Amniotic epithelial cell (primary cell): ENCODE measurements at places on chromosomes 6 and 20.

DNA sequence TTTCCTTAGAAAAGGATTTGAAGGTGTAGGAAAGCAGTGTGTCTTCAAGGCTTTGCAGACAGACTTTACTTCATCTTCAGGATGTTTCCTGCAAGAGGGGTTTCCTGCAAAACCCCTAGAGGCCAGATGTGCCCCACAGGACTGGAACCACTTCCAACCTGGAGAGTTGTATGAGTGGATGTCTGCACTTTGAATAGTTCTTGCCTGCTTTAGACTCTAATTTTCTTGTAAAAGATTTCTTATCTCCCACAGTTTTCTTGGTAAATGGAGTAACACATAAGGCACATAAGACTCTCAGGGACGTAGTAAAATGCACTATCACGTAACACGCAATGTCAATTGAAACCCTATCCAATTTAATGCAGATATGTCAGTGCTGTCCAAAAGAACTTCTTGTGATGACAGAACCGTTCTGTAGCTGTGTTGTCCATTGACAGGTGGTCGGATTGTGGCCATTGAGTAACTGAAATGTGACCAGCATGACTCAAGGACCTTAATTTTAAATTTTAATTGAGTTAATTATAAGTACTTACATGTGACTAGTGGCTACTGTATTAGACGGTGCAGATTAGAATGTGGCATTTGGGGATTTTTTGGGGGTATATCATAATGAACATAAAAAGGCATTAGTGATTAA lies 118.7 kb downstream of the JARID2 start:
- DNase-seq: no peak

DNA sequence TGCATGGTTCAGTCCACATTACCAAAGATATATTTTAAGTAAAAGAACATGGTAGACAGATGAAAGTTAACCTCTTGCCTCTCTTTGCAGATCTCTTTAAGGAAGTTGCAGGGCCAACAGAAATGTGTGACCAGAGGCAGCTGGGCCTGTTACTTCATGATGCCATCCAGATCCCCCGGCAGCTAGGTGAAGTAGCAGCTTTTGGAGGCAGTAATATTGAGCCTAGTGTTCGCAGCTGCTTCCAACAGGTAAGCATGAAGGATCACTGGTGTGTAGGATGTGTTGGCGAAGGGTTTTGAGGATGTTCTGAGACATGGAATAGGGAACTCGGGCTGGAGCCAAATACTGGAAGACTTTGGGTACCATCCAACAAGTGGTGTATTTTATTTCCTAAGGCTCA lies 508.6 kb downstream of the UTRN start:
- DNase-seq: no peak

DNA sequence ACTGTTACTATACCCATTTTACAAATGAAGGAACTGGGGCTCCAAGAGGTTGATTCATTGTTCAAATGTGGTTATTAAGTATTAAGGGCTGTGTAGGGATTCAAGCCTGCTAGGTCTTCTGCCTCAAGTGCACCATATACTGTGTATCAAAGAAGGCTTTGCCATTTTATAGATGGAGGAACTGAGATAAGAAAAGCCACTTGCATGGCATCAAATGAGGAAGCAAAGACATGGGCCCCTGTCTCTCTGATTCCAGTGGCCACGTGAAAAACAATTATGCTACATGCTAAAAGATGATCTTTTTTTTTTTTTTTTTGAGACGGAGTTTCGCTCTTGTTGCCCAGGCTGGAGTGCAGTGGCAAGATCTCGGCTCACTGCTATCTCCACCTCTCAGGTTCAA lies 67.0 kb downstream of the TMEM200A start:
- no peak for DNase-seq

- no peak for DNase-seq
Measured at GRCh38 chr6:159729598-159730331, 2.5 kb downstream of the WTAP start.

- no peak for DNase-seq
Measured at GRCh38 chr20:59400708-59401107, 100.3 kb downstream of the EDN3 start.

DNA sequence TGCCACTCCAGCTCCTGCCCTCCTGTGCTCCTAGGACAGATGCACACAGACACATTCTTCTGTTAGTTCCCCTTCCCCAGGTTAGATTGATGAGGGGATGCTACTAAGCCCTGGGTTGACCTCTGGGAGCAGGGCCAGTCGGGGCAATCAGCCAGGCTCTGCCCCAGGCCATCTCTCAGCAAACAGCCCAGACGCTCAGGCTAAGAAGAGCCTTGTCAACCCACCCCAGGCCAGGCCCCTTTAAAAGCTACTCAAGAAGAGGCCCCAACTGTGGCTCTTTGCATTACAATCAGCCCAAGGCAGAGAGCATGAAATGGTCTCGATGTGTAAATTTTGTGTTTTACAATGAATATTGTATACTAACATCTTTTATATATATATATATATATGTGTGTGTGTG lies 107.4 kb downstream of the TFAP2A start:
- no peak for DNase-seq

GRCh38 chr6:159075506-159076228 lies 30.9 kb upstream of the TAGAP start:
- DNase-seq: no peak

GRCh38 chr6:16183187-16183664 lies 54.3 kb downstream of the MYLIP start:
- DNase-seq: peak; percentile 59

- peak; percentile 89 for DNase-seq
Measured at GRCh38 chr6:113813142-113813541, 44.0 kb upstream of the MARCKS start.

GRCh38 chr6:145368075-145368474 lies 367.2 kb downstream of the EPM2A start:
- DNase-seq: no peak

DNA sequence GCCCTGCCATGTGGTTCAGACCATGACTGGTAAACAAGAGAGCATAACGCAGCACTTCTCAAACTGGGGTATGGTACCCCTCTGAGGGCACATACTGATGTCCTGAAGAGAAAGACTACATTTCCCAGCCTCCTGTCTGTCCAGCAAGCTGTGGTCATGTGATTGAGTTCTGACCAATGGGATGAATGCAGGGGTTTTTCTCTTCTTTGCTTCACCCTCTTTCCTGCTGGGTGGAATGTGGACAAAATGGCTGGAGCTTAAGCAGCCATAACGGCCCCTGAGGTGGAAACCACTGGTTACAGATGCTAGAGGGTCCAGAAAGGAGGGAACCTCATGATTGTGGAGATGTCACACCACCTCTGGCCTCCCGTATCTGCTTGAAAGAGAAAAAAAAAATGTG lies 19.4 kb upstream of the KCNB1 start:
- peak; percentile 34 for DNase-seq

DNA sequence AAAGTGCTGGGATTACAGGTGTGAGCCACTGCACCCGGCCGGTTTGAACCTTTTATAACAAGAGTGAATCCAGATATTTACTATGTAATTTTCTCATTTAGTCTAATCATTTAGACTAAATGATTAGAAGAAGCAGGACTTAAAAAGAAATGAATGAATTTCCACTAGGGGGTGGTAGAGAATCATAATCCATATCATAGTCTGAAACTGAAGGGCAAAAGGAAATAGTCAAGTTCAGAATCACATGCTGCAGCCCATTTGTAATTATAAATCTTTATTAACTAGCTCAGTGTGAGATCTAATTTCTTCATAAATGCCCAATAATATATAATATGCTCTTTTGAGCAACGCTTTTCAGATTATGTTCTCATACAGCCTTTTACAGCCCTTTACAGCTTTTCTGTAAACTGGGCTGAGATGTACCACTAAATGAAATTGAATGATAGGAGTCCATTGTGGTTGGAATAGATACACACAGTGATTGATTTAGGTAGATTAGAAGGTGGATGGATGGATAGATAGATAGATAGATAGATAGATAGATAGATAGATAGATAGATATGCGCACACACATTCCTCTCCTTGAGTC lies 31.8 kb downstream of the PSMB9 start:
- peak; percentile 73 for DNase-seq

DNA sequence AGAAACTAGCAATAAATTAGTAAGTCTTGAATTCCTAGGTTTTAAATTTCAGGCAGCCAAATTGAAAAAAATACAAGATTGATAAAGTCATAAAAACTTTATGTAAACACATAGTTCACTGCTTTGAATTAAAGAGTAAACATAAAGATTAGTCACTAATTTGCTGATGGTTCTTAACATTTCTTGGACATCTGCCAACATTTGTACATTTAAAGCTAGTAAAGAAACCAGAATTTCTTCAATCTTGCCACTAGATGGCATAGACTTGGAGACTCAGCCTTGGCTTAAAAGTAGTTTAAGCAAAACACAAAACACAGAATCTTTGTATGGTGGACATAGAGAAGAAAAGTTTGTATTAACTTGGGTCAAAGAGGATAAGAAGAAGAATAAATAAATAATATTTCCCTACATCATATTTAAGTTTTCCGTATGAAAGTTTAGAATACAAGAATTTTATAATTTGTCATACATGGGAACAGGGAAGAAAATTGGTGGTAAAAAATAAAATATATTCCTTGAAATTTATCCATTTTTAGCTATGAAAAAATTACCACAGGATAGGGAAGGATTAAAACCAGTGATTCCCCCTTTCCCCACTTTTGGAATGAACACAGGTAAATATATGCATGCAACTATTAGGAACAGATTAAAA lies 41.7 kb upstream of the FAM135A start:
- DNase-seq: peak; percentile 76

- DNase-seq: peak; percentile 16
Measured at GRCh38 chr6:21123507-21124436, 469.8 kb upstream of the SOX4 start.

- peak; percentile 86 for DNase-seq
Measured at GRCh38 chr6:109241199-109241598, 141.1 kb downstream of the CD164 start.

DNA sequence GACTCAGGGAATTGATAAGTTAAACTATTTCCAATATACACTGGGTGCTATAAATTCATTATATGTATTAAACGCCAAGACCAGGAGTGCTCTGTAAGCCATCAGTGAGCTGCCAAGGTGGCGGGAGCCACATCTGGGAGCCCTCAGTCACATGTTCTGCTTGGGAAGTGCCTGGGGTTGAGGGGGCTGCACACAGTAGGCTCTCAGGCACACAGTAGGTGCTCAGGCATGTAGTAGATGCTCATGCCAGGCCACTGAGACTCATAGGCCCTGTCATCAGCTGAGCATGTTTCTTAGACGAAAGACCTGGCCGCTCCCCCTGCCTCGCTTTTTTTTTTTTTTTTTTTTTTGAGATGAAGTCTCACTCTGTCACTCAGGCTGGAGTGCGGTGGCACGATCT lies 83.3 kb upstream of the BHLHE23 start:
- no peak for DNase-seq

DNA sequence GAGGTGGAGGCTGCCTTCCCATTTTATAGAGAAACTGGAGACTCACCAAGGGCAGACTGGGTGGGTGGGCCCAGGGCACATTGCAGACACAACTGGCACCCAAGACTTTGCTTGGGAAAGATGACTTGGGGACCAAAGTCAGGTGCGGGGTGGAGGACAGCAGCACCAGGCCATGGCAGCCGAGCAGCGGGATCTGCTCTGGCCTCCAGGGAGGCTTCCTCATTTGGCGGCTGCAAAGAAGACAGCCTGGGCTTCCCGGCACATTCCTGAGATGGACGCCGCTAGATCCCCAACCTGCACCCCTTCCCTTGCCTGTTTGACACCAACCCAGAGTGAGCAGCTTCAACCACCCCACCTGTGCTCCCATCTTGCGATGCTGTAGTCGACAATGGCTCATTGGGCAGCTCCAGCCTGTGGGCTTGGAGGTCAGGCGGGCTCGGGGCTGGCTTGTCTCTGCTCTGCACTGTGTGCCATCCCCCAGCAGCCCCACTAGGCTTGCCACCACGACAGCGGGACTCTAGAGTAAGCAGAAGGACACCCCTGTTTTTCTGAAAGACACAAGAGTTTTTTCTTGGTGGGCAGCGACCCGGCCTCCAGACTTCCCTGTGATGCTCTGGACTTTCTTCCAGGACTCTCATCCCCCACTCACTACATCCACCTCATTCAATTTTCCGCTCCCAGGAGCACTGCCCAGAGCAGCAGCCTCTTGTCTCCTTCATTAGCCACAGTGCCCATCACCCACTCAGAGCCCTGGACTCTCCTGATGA lies 184.9 kb upstream of the CST7 start:
- no peak for DNase-seq

DNA sequence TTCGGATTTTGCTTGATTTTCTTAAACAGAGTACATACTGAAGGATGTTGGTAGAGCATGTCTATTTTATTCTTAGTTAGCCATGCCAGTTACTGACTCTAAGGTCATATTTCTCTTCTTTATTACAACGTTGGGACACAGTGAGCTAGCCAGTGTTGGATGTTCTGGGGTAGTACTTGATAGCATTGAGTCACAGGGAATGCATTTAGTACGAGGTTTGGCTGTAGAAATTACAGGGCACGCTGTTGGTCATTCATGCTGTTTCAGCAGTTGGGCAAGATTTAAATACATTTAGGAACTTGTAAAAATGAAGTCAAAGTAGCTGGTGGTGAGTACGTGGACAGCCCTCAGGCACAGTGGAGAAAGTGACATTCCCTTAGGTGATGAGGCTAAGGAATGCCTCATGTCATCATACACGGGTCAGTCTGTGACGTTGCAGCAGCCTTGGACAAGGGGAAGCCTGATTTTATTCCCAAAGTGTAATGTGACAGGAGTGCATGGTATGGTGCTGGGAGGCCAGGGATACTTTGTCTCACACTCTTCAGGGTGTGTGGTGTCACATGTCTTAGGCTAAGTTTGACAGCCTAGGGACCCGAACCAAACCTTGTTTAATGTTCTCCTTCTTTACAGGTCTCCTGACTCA lies 57.7 kb upstream of the SLC22A1 start:
- no peak for DNase-seq

DNA sequence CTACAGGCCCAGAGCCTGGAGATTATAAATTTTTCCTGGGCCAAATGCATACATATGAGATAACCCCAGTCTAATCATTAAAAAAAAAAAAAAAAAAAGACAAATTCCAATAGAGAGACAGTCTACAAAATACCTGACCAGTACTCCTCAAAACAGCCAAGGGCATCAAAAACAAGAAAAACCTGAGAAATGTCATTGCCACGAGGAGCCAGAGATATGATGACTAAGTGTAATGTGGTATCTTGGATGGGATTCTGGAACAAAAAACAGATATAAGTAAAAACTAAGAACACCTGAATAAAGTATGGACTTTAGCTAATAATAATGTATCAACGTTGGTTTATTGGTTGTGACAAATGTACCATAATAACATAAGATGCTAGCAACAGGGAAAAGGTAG lies 24.9 kb downstream of the UBE2V1 start:
- DNase-seq: no peak

DNA sequence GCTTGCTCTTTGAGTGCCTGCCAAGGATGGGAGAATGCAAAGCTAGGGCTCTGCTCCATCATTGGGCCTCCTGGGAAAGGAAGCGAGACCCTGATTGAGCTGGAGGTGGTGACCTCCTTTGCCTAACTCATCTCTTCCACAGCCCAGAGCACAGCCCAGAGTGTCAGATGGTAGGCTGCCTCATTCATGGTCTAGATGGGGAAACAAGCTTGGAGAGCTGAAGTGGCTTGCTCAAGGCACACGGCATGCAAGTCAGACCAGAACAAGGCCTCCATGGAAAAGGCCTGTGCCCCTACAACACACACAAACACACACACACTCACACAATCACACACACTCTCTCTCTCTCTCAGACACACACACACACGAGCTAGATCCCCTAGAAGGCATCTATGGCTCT lies 17.5 kb downstream of the TGM3 start:
- no peak for DNase-seq

GRCh38 chr6:4802312-4802935 lies 26.2 kb downstream of the CDYL start:
- DNase-seq: no peak

- DNase-seq: no peak
Measured at GRCh38 chr6:116307001-116307400, 27.3 kb upstream of the TSPYL1 start.
